ENCODE measurements at places on chromosomes 2 and 18. TPM values are rescaled to one million over a fixed set of nuclear protein-coding genes. Genes with fewer than 3 reads are reported as not detected.

FIGN gene
- total RNA-seq = 4.1 TPM

POTEI gene
- not detected for total RNA-seq

DNA sequence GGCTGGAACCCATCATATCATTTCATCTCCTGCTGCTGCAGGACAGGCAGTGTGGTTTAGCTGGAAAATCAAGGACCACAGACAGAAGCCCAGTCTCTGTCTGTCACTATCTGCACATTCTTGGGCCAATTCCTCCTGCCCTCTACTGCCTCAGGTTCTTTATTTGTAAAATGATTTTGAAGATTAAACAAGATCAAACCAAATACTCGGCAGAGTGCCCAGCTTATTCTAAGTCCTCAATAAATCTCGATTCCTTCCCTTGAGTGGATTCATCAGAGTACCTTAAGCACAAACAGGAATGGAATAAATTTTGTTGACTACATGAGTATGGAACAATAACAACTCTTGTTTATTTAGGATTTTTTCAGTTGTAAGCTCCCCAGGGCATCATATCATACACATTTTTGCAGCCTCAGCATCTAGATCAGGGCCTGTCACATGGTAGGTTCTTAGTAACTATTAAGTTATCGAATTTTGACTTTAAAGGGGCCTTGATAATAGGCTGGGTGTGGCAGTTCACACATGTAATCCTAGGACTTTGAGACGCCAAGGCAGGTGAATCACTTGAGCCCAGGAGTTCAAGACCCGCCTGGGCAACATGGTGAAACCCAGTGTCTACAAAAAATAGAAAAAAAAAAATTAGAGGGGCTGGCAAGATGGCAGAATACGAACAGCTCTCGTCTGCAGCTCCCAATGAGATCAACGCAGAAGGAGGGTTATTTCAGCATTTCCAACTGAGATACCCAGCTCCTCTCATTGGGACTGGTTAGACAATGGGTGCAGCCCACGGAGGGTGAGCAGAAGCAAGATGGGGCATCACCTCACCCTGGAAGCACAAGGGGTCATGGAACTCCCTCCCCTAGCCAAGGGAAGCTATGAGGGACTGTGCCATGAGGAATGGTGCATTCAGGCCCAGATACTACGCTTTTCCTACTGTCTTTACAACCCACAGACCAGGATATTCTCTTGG, 11.1 kb downstream of the RHOB start:
- DNase-seq = no peak

KLHL41 gene
- total RNA-seq = 2.1 TPM
